Activated CD8-positive, alpha-beta memory T cell treated with anti-CD3 and anti-CD28 coated beads, Interleukin-2, amount 10 ng/mL, durations not matched to agents 7 days and 5 days (primary cell): ENCODE measurements at places on chromosomes 3 and 15. TPM values are rescaled to one million over a fixed set of nuclear protein-coding genes. Genes with fewer than 3 reads are reported as not detected.

DNA sequence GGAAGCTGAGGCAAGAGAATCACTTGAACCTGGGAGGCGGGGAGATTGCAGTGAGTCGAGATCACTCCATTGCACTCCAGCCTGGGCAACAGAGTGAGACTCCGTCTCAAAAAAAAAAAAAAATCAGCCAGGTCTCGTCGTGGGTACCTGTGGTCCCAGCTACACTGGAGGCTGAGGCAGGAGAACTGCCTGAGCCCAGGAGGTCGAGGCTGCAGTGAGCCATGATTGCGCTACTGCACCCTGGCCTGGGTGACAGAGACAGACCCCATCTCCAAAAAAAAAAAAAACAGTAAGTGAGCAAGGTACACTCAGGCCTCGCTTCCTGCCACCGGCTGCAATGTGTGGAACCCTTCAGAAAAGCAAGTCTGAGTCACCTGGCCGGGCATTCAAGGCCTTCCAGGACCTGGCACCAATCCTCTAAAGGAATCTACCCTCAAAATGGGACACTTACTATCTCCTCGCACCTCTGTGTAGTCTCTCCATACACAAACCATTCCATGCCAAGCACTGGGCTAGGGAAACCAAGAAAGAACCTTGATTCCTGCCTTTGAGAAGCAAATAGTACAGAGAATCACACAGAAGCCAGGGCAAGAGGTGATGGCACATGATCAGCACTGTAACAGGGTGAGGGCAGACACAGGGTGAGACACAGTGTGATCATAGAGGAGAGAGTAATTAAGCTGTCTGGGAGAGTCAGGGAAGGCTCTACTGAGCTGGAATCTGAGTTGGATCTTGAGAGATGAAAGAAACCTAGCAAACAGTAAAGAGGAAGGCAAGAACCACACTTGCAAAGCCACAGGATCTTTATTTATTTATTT is 9.7 kb downstream of the SCAMP2 start:
- DNase-seq, result no peak
- peak overlapping the region; percentile 81 for H3K27ac ChIP-seq
- no peaks in the 10 kb centered on the region for H3K27me3 ChIP-seq

DNA sequence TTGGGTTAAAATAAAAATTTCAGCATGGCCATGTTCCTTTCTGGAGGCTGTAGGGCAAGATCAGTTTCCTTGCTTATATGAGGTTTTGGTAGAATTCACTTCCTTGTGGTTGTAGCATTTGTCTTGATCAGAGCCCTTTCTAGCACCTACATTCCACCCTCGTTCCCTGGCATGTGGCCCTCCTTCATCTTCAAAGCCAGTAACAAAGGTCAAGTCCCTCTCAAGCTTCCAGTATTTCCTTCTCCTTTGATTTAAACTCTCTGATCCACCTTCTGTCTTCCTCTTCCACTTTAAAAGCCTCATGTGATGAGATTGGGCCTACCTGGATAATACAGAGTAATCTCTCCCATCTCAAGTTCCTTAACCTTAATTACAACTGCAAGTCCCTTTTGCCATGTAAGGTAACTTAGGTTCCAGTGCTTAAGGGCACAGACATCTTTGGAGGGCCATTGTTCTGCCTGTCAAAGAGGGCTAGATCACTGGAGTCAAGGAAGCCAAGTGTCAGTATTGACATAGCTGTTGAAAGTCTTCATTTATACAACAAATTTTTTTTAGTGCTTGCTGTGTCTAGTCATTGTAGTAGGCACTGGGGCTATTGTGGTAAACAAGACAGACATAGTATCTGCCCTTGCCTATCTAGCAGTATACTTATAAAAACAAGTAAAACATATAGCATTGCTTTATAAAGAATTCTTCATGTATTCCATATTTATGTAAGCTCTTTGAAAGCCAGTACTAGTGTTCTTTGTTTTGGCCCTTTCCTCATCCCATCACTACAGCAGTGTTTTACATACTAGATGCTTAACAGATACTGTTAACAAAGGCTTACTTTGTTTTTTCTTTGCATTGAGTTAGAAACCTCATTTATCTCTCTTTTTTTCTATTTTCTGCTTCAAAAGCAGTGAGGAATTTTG is 40.7 kb downstream of the GLCE start:
- H3K4me1 ChIP-seq, result no peaks in the 10 kb centered on the region
- no peaks in the 10 kb centered on the region for H3K27me3 ChIP-seq

DNA sequence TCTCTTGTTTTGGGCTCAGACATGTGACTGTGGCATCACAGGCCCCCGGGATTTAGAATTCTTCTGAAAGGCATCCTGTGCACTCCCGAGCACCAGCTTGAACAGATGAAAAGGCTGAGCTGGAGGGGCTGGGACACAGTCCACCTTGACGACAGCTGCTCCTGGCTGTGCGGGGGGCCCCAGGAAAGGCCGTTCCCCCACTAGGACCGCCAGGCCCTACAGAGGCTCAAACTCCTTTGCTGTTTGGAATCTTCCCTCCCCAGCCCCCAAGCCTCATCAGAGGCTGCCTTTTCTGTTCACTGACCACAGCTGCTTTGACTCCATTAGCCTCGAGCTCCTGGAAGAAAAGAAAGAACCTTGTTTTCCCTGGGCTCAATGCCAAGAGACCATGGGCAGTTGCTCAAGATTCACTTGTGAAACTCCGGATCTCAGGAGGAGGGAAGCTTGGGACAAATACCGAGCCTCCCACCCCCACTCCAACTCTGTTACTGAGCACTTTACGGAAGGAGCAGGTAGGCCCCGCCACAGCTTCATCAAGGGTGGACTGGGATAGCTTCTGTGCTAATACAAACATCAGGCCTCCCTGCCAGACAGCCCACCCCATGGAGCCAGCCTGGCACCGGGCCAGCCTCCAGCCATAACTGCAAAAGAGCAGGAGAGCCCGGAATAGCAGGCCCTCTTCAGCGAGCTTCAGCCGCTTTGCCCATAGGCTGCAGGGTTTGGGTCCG is 15.7 kb downstream of the CIDEC start:
- no peak overlapping the region for H3K27ac ChIP-seq
- H3K4me3 ChIP-seq, result no peak overlapping the region
- no peak for DNase-seq

DNA sequence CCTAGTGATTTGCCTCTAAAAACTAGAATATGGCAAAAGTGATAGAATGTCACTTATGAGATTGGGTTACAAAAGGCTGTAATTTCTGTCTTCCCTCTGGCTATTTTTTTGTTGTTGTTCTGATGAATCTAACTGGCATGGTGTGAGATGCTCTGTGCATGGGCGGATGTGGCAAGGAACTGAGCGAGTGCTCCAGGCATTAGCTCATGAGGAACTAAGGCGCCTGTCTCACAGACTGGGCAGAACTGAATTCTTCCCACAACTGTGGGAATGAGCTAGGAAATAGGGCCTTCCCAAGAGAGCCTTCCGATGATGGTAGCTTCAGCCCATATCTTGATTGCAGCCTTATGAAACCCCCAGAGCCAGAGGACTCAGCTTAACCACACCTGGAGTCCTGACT is 222.5 kb downstream of the NR2F2 start:
- H3K4me1 ChIP-seq, result no peaks in the 10 kb centered on the region
- no peak for DNase-seq
- no peaks in the 10 kb centered on the region for H3K27me3 ChIP-seq
- no peak overlapping the region for H3K27ac ChIP-seq

- H3K36me3 ChIP-seq, result peaks cover 34% of the 10 kb centered on the region
- H3K27ac ChIP-seq, result peak overlapping the region; percentile 87
- H3K4me3 ChIP-seq, result peak overlapping the region; percentile 13
- peaks cover 39% of the 10 kb centered on the region for H3K27me3 ChIP-seq
These were observed 24.5 kb downstream of the MB21D2 start for GRCh38 chr3:192892981-192893700.

GRCh38 chr3:120772081-120772480 is 29.5 kb downstream of the GTF2E1 start:
- H3K4me3 ChIP-seq, result no peak overlapping the region
- H3K4me1 ChIP-seq, result peaks cover 16% of the 10 kb centered on the region
- peaks cover 16% of the 10 kb centered on the region for H3K36me3 ChIP-seq
- no peak for DNase-seq

- no peaks in the 10 kb centered on the region for H3K27me3 ChIP-seq
- H3K4me1 ChIP-seq, result peaks cover 13% of the 10 kb centered on the region
- H3K4me3 ChIP-seq, result no peak overlapping the region
- no peak for DNase-seq
These were observed 36.4 kb upstream of the GASK1A start for GRCh38 chr3:42942693-42943092.

GRCh38 chr3:188284455-188285212 is 130.7 kb downstream of the LPP start:
- peaks cover 32% of the 10 kb centered on the region for H3K4me1 ChIP-seq
- peaks cover 2% of the 10 kb centered on the region for H3K36me3 ChIP-seq
- no peak overlapping the region for H3K27ac ChIP-seq
- DNase-seq, result peak; percentile 46
- no peak overlapping the region for H3K4me3 ChIP-seq

- H3K4me3 ChIP-seq, result peak overlapping the region; percentile 92
- peaks cover 12% of the 10 kb centered on the region for H3K36me3 ChIP-seq
- H3K27me3 ChIP-seq, result peaks cover 5% of the 10 kb centered on the region
- peaks cover 45% of the 10 kb centered on the region for H3K4me1 ChIP-seq
- peak; percentile 74 for DNase-seq
These were observed 447 bp upstream of the SHQ1 start for GRCh38 chr3:72848703-72849081.

DNA sequence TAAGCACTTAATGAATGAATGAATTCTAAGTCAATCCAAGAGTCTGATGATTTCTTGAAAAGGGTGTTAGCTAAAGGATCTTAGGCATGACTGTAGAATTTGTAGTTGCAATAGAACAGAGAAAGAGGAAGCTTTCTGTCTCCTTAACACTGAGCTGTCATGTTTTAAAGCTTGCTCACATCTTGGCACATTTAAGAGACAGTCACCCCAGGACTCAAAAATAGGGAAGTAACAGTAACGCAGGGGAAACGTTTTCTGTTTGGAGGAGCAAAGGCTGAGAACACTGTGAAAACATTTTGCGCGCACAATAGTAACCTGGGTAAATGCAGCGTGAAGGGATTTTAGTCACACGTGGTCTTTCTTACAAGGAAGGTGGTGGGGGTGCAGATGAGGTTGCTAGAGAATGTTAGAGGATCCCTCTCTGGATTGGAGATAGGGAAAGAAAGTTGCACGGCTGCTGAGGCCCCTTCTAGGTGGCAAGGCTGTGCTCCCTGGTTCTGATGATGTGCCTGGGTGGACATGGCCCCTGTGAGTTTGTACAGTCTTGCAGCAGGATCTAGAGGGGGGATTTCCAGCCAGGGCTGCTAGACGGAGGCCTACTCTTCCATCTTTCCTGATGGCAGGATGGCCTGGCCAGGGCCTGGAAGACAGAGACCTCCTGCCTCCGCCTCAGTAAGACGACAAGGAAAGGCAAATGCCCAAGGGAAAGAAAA is 12.0 kb downstream of the STARD5 start:
- H3K4me1 ChIP-seq, result peaks cover 20% of the 10 kb centered on the region
- no peak overlapping the region for H3K4me3 ChIP-seq
- peak overlapping the region; percentile 0 for H3K27ac ChIP-seq
- H3K27me3 ChIP-seq, result no peaks in the 10 kb centered on the region
- peaks cover 60% of the 10 kb centered on the region for H3K36me3 ChIP-seq

- no peak overlapping the region for H3K4me3 ChIP-seq
- H3K27me3 ChIP-seq, result no peaks in the 10 kb centered on the region
- no peaks in the 10 kb centered on the region for H3K36me3 ChIP-seq
- H3K27ac ChIP-seq, result no peak overlapping the region
- no peaks in the 10 kb centered on the region for H3K4me1 ChIP-seq
These were observed 88.3 kb upstream of the CLSTN2 start for GRCh38 chr3:139846729-139847128.

DNA sequence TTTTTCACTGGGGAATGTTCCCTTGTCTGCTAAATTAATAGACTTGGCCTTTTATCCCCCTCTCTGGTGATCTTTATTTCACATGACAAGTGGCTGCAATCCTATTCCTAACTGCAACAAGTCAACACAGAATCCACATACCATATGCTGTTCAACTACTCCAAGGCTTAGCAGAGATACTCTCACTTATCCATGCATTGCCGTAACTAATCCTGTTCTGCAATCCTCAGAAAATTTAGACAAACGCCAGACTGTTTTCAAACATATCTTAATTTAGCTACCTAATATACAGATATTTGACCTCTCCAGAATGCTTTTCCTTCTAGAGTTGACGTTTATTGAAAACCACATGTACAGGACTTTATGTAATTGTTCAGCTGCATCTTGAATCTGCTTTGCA is 37.9 kb downstream of the EID1 start:
- no peak overlapping the region for H3K4me3 ChIP-seq
- no peak for DNase-seq
- H3K27me3 ChIP-seq, result peaks cover 36% of the 10 kb centered on the region
- no peak overlapping the region for H3K27ac ChIP-seq
- H3K36me3 ChIP-seq, result peaks cover 10% of the 10 kb centered on the region

GRCh38 chr3:99674086-99674789 is 35.8 kb downstream of the COL8A1 start:
- DNase-seq, result no peak
- H3K27me3 ChIP-seq, result peaks cover 4% of the 10 kb centered on the region
- no peak overlapping the region for H3K27ac ChIP-seq
- no peaks in the 10 kb centered on the region for H3K4me1 ChIP-seq
- H3K4me3 ChIP-seq, result no peak overlapping the region

DNA sequence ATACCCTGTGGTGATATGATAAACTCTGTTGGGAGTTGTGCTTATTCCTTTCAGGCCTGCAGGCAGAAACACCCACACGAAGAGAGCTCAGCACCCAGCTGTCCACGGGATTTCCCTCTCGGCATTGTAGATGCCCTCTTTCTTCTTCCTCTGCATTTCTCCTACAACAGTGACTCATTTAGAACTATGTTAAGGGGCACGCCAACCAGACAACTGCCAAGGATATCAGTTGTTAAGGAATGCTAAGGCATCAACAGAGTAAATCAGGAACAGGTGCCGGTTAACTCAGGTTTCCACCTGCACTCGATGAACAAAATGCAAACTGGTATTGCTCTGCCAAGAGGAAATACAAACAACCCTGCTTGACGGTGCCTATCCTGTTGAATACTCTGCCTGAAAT is 270.0 kb upstream of the PEX5L start:
- no peak for DNase-seq
- no peaks in the 10 kb centered on the region for H3K27me3 ChIP-seq
- H3K36me3 ChIP-seq, result no peaks in the 10 kb centered on the region
- peaks cover 6% of the 10 kb centered on the region for H3K4me1 ChIP-seq

DNA sequence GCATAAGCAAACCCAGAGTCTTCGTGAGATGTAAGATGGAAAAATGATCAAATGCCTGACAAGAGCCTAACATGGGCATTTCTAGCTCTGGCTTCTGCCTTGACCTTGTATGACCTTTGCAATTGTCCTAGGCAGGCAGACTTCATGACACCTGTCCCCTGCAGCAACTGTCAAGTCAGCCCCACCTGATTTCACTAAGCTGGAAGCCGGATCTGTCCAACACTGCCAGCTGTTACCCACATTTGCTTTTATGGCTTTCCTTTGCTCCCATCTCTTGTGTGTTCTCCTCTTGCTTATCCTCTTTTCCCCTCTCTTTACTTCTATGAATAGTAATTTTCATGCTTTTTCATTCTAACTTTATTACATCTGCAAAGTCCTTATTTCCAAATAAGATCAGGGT is 48.5 kb upstream of the TNIK start:
- H3K4me3 ChIP-seq, result no peak overlapping the region
- H3K27me3 ChIP-seq, result no peaks in the 10 kb centered on the region
- no peak for DNase-seq
- no peaks in the 10 kb centered on the region for H3K4me1 ChIP-seq
- H3K36me3 ChIP-seq, result peaks cover 1% of the 10 kb centered on the region

- peaks cover 38% of the 10 kb centered on the region for H3K36me3 ChIP-seq
- peak overlapping the region; percentile 19 for H3K27ac ChIP-seq
- H3K27me3 ChIP-seq, result no peaks in the 10 kb centered on the region
- peaks cover 8% of the 10 kb centered on the region for H3K4me1 ChIP-seq
These were observed 58.4 kb downstream of the NME9 start for GRCh38 chr3:138271189-138271794.

Gene IGSF11
- total RNA-seq, result not detected

Gene PARP16
- 11.7 TPM for total RNA-seq

Gene CCDC54
- total RNA-seq, result not detected
